ENCODE measurements at places on chromosomes 2 and 18.

GRCh38 chr2:99600981-99601651 is 111.3 kb upstream of the REV1 start:
- no peak for DNase-seq

GRCh38 chr18:51150113-51150700 is 47.3 kb downstream of the MEX3C start:
- no peak for DNase-seq

DNA sequence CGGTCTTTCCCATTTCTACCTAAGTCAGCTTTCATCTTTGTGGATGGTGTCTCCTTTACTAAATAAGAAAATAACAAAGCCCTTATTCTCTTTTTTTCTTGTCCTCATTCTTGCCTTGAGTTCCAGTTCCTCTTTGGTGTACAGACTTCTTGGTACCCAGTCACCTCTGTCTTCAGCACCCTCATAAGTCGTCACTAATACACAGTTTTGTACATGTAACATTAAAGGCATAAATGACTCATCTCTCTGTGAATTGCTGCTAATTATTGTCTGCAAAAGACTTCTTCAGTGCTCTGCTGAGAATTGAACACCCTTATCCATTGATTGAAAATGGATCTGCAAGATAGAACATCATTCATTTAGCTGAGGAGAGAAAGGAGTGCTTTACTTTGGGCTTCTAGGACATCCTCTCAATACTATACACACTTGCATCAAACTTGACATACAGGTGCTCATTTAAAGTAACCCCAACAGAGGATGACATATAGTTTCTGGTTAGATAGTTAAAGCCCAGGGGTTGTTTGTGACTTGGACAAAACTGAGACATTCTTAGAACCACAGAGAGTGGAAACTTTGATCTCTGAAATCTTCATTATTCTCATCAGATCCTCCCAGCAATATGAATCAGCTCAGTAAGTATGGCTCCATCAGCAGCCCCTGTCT is 97.0 kb downstream of the XRCC5 start:
- DNase-seq = no peak

DNA sequence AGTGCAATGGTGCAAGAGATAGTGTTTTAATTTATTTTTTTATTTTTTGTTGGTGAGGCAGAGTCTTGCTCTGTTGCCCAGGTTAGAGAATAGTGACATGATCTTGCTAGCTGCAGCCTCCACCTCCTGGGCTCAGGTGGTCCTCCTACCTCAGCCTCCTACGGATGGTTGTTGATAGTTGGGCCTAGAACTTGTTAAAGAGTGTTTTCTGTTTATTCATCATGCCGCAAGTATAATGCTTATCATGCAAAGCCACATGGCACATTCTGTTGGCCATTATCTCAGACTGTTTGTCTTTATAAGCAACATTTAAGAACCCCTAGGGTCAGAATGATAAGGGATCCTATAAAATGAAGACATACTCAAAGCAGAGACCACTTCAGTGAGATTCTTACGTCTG is 1.7 kb downstream of the UGGT1 start:
- no peak for DNase-seq

DNA sequence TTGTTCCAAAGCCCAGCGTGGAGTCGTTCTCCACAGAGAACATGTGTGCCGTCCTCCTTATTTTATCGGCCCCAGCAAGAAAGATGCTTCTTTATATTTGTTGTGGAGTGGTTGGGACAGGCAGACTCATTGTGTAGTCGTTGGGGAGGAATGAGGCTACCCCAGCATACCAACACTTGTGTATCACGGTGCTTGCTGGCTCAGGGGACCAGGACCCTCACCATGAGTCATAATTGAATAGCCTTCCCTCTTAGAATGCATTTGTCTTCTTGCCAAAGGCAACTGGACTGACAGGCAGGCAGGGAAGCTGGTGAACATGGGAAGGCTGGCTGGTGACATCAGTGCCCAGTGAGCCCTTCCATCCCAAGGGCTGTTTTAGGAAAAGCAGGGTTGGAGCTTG is 4.7 kb downstream of the CAPN10 start:
- DNase-seq = no peak

DNA sequence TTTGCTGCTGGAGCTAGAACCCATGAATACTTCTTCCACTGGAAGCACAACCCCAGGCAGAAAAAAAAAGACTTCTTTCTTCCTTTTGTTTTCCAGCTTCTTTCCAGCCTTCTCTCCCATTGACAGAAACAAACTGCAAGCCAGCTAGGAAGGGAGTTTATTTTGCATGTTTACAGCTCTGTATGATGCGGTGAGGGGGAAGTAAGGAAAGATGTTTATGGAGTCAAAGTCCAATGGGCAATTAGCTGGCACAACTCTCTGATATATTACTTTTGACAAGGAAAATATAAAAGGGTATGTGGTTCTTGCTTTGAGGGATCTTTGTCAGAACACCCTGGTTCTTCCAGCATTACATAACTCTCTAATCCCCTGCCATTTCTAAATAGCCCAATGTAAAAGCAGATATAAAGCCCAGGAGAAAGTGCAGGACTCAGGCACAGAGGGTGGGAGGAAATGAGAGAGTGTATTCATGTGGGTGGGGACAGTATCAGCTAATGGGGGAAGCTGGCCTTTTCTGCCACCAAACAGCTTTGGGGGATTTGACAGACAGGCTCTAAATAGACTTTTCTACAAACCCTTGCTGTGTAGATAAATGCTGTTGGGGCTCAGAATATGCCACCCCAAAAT is 9.3 kb upstream of the NMS start:
- DNase-seq = no peak

- DNase-seq = no peak
Observed at GRCh38 chr2:28068088-28068487, 177.6 kb downstream of the BABAM2 start.

- no peak for DNase-seq
Observed at GRCh38 chr18:54720620-54721019, 107.7 kb upstream of the RAB27B start.
